ENCODE measurements at places on chromosomes 5 and 9. TPM values are rescaled to one million over a fixed set of nuclear protein-coding genes. Genes with fewer than 3 reads are reported as not detected.
A peak's percentile ranks its signal among the peaks of the same experiment; 100 is the strongest.

GRCh38 chr5:5558102-5558501 lies 135.6 kb downstream of the ICE1 start:
- DNase-seq = no peak
- no peak overlapping the region for H3K27ac ChIP-seq
- H3K27me3 ChIP-seq = no peaks in the 10 kb centered on the region

- no peaks in the 10 kb centered on the region for H3K36me3 ChIP-seq
- DNase-seq = no peak
- H3K27ac ChIP-seq = peak overlapping the region; percentile 51
- H3K4me1 ChIP-seq = no peaks in the 10 kb centered on the region
- no peak overlapping the region for H3K4me3 ChIP-seq
- H3K27me3 ChIP-seq = no peaks in the 10 kb centered on the region
These were observed 4.8 kb upstream of the CHD1 start for GRCh38 chr5:98933445-98934072.

GRCh38 chr9:1522219-1522767 lies 472.1 kb downstream of the DMRT2 start:
- no peak for DNase-seq
- H3K27me3 ChIP-seq = no peaks in the 10 kb centered on the region
- H3K4me3 ChIP-seq = no peak overlapping the region
- H3K4me1 ChIP-seq = no peaks in the 10 kb centered on the region

DNA sequence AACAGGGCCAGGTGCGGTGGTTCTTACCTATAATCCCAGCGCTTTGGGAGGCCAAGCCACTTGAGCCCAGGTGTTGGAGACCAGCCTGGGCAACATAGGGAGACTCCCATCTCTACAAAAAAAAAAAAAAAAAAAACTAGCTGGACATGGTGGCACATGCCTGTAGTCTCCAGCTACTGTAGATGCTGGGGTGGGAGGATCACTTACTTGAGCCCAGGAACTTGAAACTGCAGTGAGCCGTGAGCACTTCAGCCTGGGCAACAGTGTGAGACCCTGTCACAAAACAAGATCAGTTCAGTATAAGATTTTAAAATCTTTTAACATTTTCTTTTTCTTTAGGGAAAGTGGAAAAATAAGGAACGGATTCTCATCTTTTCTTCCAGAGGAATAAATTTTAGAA lies 2.5 kb downstream of the BRIX1 start:
- no peak for DNase-seq
- no peaks in the 10 kb centered on the region for H3K27me3 ChIP-seq
- H3K27ac ChIP-seq = no peak overlapping the region

- H3K4me3 ChIP-seq = no peak overlapping the region
- H3K36me3 ChIP-seq = no peaks in the 10 kb centered on the region
- peak overlapping the region; percentile 76 for H3K27ac ChIP-seq
- no peaks in the 10 kb centered on the region for H3K27me3 ChIP-seq
- no peak for DNase-seq
- no peaks in the 10 kb centered on the region for H3K4me1 ChIP-seq
These were observed 31.1 kb upstream of the FGF1 start for GRCh38 chr5:142716963-142717362.

DNA sequence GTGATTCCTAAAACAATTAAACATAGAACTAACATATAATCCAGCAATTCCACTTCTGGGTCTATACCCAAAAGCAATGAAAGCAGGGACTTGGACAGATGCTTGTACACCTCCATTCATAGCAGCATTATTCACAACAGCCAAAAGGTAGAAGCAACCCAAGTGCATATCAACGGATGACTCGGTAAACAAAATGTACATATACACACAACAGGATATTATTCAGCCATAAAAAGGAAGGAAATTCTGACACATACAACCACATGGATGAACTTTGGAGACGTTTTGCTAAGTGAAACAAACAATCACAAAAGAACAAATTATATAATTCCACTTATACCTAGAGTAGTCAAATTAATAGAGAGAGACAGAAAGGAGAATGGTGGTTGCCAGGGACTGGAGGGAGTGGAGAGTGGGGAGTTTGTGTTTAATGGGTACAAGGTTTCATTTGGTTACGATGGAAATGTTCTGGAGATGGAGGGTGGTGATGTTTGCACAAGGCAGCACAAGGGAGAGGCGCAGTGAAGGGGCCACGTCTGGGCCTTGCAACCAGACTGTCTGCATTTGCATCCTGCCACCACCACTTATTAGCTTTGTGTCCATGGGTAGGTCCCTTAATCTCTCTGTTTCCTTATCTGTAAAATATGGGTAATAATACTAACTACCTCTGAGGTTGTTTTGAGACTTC lies 36.3 kb upstream of the RLN1 start:
- no peak for DNase-seq
- H3K27me3 ChIP-seq = no peaks in the 10 kb centered on the region
- no peaks in the 10 kb centered on the region for H3K36me3 ChIP-seq

- no peak overlapping the region for H3K27ac ChIP-seq
- DNase-seq = no peak
- H3K36me3 ChIP-seq = no peaks in the 10 kb centered on the region
- no peak overlapping the region for H3K4me3 ChIP-seq
- no peaks in the 10 kb centered on the region for H3K4me1 ChIP-seq
- no peaks in the 10 kb centered on the region for H3K27me3 ChIP-seq
These were observed 19.3 kb downstream of the KYAT1 start for GRCh38 chr9:128862401-128862851.

DNA sequence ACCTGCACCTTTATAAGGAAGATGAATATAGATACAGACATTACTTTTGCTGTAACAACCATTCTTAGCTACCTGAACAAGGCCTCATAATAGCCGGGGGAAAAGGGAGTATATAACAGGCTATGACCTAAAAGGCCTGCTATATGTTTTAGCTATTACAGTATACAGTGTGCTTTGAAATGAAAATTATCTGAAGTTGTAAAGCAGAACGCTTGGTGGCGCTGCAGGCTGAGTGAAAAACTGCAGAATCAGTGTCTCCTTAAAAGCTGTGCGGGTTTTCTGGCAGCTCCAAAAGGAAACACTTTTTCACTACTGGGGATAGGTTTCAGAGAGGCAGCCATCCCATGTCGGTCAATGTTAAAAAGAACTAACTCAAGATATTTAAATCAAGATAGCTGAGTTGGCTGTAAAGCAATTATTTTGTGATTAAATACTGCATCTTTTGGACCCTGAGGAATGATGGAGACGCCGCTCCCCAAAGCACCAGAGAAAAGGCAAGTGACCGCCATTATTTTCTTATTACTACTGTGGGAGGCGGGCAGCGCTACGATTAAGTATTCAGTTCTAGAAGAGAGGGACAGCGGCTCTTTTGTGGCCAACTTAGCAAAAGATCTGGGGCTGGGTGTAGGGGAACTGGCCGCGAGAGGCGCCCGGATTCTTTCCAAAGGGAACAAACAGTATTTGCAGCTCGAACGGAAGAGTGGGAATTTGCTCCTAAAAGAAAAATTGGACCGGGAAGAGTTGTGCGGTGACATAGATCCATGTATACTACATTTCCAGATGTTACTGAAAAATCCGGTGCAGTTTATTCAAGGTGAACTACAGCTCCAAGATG lies 5.9 kb downstream of the PCDHB6 start:
- H3K36me3 ChIP-seq = no peaks in the 10 kb centered on the region
- H3K4me1 ChIP-seq = no peaks in the 10 kb centered on the region
- H3K4me3 ChIP-seq = no peak overlapping the region
- DNase-seq = no peak
- no peak overlapping the region for H3K27ac ChIP-seq
- H3K27me3 ChIP-seq = no peaks in the 10 kb centered on the region

- H3K36me3 ChIP-seq = no peaks in the 10 kb centered on the region
- no peaks in the 10 kb centered on the region for H3K27me3 ChIP-seq
- no peak overlapping the region for H3K4me3 ChIP-seq
- no peak overlapping the region for H3K27ac ChIP-seq
- no peaks in the 10 kb centered on the region for H3K4me1 ChIP-seq
These were observed 134.8 kb upstream of the RGMB start for GRCh38 chr5:98638701-98639100.

DNA sequence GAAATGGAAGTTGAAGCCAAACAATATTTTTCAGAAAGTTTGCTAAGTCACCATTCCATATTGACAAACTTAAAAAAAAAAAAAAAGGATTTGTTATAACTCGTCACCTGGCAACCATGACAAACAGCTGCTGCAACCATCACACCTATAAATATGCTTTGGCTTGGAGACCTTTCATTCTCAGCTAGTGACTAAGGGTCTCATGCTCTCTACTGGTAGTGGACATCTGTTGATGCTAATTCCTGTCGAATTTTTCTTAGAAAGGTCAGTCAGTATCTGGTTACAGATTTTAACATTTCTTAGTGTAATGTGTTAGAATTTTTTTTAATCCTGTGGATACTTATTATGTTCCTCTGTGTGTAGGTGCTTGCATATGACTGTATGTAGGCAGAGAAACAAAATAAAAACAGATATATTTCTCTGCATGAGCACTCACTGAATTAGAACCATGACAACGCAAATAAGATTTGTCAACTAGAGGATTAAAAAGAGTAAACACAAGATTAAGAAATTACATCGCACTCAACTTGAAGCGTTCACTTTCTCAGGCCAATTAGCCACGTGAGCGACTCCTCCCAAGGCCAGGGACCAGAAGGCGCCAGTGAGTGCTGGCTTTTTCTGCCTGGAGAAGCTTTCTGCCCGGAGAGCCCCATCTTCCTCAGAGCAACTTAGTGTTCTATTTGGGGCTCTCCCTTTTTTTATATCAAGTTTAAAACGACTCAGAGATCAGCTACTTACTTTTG lies 27.0 kb upstream of the ZNF622 start:
- H3K4me1 ChIP-seq = no peaks in the 10 kb centered on the region
- no peak for DNase-seq
- H3K4me3 ChIP-seq = no peak overlapping the region
- H3K36me3 ChIP-seq = no peaks in the 10 kb centered on the region

DNA sequence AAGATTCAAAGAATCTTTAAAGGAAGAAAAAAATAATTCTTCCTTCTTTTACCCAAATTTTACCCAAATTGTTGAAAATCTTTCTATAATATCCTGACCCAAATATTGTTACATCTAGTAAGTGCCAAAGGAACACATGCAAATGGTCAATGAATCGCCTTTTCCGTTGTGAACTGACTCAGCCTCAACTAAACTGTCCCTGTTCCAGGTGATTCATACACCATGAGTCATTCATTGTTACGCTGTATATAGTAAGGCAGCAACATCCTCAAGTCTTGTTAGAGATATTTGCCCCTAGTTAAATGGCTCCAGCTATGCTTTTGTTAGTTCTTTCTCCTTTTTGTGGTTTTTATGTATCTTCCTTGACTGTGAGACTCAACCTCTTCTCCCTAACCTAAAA lies 9.7 kb downstream of the PTGER4 start:
- no peak for DNase-seq
- peaks cover 37% of the 10 kb centered on the region for H3K4me1 ChIP-seq
- no peak overlapping the region for H3K27ac ChIP-seq
- H3K4me3 ChIP-seq = no peak overlapping the region
- H3K36me3 ChIP-seq = peaks cover 8% of the 10 kb centered on the region

DNA sequence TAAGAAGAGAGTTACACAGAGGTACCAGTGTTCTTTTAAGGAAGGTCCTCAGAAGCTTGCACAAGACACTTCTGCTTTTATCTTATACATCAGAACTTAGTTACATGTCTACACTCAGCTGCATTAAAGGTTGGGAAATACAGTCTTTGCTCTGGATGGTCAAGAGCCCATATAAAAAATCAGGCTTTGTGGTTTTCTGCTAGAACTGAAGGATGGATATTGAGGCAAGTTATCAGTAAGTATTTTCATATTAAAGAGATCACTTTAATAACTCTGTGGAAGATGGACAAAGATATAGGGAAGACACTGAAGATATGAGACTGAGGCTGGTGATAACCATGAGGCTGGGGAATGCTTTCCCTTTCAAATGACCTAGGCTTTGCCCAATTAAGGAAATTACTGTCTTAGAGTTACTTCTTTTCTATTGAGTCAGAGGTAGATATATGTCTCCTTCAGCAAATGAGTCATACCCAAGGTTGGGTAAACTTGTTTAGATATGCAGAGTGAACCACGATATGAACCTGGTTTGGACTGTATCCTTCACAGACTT lies 87.0 kb upstream of the TNC start:
- no peaks in the 10 kb centered on the region for H3K27me3 ChIP-seq
- no peak overlapping the region for H3K4me3 ChIP-seq
- no peaks in the 10 kb centered on the region for H3K4me1 ChIP-seq

- no peaks in the 10 kb centered on the region for H3K36me3 ChIP-seq
- H3K4me1 ChIP-seq = no peaks in the 10 kb centered on the region
- H3K27me3 ChIP-seq = no peaks in the 10 kb centered on the region
- DNase-seq = no peak
These were observed 439.5 kb upstream of the RGMB start for GRCh38 chr5:98333921-98334320.

DNA sequence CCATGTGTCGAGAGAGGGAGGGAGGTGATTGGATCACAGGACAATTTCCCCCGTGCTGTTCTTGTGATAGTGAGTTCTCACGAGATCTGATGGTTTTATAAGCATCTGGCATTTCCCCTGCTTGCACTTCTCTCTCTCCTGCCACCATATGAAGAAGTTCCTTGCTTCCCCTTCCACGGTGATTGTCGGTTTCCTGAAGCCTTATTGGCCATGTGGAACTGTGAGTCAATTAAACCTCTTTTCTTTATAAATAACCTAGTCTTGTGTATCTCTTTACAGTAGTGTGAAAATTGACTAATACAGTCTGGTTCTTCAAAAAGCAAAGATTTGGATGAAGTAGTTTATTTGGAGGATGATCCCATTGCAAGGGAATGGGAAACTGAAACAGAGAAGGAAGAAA lies 11.3 kb upstream of the MIER3 start:
- H3K4me1 ChIP-seq = no peaks in the 10 kb centered on the region
- no peak overlapping the region for H3K4me3 ChIP-seq
- H3K27me3 ChIP-seq = no peaks in the 10 kb centered on the region

DNA sequence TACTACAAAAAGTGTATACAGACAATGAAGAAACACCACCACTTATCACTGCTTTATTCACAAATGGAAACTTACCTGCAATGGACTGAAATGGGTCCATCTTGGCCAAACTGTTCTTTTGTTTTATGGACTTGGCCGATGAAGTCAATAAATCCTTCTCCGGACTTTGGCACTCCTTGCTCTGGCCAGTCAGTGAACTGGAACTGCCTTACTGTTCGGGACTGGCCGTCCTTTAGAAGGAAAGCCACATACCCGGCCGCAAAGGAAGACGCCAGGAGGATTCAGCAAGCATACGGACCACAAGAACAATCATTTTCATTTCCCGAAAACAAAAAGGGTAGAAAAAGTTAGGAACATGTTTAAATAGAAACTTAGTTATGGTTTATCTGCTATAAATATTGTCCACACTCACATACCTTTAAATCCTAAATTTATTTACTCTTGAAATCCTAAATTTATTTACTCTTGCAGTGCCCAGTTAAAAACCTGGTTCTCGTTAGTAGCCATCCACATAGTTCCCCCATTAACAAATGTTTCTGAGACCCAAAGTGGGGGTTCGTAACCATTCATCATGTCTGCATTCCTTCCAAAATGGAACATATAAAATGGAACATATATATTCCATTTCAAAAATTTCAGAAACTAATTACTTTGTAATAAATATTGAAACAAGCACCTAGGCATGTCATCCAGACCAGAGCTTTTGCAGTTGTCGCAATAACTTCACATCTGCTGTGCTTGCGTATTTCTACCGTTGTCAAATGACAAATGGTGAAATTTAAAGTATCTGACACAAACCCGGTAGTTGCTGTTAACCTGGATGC lies 532.1 kb upstream of the DMAC1 start:
- H3K4me1 ChIP-seq = no peaks in the 10 kb centered on the region
- no peaks in the 10 kb centered on the region for H3K36me3 ChIP-seq
- no peaks in the 10 kb centered on the region for H3K27me3 ChIP-seq
- no peak for DNase-seq

Gene LAMC3
- total RNA-seq = 1.6 TPM

Gene FOXD4L5
- not detected for total RNA-seq

Measured in right atrium auricular region (tissue), 2 donors.